Ovary (tissue), 10 donors: ENCODE measurements at places on chromosomes 5 and 9. TPM values are rescaled to one million over a fixed set of nuclear protein-coding genes. Genes with fewer than 3 reads are reported as not detected.
A peak's percentile ranks its signal among the peaks of the same experiment; 100 is the strongest.

DNA sequence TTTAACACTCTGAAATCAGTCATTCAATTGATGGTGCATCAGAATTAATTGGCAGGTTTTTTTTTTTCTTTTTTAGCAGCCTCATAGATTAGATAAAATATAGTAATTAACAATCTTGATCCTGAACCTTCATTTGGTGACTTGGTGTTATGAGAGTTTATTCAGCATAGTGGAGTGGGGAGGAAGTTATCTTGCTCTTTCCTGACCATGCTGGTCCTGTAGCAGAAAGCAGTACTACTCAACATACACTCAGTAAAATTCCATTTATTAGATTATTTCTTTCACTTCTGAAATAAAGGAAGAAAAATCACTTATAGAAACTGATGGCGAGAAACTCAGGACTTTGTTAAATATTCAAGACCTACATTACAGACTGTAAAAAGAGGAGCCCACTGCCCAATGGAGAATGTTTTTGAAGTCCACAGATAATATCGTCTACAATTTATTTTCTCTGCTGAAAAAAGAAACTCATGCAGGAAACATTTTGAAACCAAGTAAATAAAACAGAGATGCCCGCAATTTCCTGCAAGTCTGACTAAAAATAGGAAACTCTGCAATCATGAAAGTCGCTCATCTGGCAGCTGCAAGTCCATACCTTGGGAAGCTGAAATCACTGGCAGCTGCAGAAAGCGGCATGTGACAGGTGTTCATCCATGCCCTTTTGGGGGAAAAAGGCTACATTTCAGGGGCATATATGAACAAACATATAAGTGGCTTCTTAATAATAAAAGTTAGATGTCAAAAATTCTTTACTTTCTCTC, 233.2 kb upstream of the RFX3 start:
- DNase-seq, result no peak

DNA sequence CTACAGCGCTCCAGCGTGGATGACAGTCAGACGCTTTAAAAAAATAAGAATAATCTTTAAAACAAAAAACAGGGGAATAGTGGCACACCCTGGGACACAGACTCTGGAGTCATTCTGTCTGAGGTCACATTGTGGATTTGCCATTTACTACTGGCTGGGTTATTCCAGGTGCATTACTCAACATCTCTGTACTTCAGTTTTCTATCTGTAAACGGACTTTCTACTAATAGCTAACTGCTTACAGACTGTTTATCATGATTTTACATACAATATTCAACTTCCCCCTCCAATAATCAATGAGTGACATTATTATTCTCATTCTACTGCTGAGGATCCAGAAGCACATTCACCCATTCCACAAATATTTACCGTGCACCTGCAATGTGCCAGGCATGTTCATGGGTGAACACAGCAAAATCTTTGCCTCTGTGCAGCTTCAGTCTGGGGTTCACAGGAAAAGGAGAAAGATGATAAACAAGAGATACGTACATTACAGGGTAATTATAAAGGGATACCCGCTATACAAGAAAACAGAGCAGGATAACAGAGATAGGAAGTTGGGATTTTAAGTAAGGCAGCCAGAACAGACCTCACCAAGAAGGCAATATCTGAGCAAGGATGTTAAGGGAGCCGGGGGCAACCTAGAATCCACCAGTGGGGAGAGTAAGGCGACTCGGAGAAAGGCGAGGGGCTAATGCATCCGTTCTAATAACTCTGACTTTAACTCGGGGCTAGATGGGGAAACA, 984 bp upstream of the RAD23B start:
- DNase-seq, result no peak

DNA sequence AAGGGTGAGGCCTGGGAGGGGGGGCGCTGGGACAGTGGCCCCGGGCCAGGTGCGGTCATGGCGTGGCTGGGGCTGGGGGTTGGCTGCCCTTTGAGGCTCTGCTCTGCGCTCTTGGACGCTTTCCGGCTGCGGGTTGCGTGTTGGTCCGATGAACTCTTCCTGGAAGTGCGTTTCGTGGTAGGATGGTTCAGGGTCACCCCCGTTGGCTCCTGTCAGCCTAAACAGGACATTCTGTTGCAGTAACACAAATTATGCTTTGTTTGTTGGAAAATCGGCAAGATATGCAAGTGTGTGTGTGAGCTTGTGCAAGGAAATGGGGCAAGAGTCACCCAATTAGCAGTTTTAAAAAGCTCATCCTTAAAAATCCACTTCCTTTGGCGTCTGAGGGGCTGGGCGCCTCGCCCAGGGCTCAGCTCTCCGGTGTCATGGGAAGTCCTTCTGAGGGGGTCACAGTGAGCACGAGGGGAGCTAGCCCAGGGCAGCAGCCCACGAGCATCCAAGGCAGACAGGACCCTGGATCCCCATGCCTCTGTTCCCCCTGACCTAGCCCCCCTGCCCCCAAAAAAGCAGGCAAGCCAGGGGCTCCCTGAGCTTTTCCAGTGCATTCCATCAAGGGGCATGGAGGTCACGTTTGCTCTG, 22.2 kb upstream of the RNU6ATAC start:
- DNase-seq, result peak; percentile 84

Gene LSM11
- 5.5 TPM for polyA plus RNA-seq
